ENCODE measurements at places on chromosomes 4 and X.
A peak's percentile ranks its signal among the peaks of the same experiment; 100 is the strongest.

- DNase-seq: no peak
These were observed 1.0 kb upstream of the AASDH start for GRCh38 chr4:56388306-56388705.

DNA sequence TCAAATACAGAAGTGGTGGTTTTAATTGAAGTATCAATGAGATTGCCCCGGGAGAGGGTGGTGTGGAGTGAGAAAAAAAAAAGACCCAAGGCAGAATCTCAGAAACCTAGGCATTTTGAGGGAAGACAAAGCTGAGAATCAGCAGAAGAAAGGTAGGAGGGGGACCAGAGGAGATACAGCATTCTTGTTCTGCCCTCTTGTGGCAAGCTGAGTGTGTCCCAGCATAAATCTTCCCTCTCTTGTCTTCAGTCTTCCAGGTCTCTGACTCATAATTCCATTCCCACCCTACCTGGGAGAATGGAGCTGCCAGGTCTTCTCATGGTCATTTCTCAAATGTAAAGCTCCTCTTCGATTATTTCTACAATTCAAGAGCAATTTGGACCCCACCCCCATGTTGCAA is 32.7 kb upstream of the MAGED1 start:
- DNase-seq: no peak

DNA sequence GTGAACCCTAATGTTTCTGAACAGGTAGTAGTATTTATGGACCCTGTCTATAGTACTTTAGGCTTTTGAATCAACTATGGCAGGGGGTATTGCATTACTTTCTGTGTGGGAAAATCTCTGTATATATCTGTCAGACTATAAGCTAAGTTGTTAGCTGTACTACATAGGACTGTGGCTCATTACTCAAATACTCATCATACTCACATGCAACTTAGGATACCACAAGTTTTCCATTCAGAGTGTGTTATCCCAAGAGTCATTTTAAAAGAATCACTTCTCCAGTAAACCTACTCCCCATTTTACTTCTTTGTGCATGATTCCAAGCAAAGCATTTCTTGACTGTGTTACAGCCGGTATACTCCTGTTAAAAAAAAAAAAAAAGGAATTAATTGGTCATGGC is 95.6 kb downstream of the PHOX2B start:
- no peak for DNase-seq

DNA sequence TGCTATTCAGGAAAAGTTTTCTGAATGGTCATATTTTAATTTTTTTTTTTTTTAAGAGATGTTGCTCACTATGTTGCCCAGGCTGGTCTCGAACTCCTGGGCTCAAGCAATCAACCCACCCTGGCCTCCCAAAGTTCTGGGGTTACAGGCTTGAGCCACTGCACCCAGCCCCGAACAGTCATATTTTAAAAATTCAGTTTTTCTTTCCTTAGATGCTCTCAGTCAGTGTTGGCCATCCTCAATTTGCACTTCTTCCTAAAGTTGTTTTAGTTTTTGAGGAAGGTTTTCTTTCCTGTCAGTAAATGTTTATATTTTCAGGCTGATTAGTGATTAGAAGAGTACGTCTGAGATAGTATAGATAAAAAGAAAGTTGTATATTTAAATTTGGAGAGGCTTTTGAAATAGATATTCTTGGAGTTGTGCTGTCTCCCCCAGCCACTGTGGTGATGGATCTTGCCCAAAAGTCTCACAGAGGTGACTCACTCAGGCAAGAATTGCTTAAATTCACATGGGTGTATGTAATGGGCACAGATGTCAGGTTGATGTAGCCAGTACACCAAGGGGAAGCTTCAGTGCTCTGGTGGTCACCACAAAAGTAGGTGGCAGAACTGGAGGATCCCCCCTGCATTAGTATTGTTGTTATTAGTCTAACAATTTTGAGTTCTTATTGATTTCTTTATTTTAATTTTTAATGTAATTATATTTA is 72.2 kb upstream of the ELOVL6 start:
- DNase-seq: no peak

DNA sequence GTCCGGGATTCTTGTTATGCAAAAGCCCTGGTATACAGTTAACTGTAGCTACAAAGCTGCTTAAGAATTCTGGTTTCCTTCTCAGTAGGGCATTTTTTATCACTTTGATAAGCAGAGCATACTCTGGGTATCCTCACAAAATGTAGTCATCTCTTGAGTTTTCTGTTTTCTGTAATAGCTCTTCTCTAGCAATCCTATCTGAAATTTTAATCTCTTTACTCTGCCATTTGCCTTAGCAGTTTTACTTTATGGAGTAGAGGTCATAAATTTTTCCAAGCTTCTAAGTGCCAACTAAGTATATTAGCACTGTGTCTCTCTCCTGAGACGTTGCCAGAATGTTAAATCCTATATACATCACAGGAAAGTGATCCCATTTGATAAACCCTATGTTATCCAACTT is 28.0 kb upstream of the BANK1 start:
- no peak for DNase-seq

GRCh38 chr4:186900232-186900900 is 176.7 kb upstream of the FAT1 start:
- no peak for DNase-seq

GRCh38 chr4:153233761-153234371 is 29.6 kb downstream of the TRIM2 start:
- DNase-seq: no peak

DNA sequence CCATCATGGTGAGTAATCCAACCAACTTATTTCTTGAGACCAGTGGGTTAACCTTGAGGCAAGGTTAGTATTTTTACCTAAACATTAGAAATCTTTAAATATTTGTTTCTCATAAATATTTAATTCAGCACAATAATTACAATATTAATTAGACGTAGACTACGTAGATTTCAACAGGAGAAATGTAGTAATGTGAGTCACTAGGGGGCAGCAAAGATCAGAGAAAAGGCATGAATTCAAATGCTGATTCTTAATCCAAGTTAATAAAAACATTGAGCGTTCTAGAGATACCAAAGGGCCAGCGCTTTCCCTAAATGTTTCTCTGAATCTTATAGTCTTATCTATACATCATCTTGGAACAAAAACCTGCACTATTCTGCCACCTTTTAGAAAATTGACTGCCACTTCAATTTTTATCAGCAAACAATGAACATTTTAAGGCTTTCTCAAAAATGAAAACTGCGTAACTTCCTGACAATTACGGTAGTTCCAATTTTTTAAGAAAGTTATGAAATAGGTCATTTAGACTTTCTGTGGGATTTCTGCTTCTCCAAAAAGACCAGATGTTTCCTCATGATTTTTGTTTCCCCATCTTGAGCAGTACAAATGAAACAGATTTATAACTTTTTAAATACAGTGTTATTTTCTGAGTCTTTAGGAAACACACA is 180.7 kb downstream of the GASK1B start:
- DNase-seq: no peak

DNA sequence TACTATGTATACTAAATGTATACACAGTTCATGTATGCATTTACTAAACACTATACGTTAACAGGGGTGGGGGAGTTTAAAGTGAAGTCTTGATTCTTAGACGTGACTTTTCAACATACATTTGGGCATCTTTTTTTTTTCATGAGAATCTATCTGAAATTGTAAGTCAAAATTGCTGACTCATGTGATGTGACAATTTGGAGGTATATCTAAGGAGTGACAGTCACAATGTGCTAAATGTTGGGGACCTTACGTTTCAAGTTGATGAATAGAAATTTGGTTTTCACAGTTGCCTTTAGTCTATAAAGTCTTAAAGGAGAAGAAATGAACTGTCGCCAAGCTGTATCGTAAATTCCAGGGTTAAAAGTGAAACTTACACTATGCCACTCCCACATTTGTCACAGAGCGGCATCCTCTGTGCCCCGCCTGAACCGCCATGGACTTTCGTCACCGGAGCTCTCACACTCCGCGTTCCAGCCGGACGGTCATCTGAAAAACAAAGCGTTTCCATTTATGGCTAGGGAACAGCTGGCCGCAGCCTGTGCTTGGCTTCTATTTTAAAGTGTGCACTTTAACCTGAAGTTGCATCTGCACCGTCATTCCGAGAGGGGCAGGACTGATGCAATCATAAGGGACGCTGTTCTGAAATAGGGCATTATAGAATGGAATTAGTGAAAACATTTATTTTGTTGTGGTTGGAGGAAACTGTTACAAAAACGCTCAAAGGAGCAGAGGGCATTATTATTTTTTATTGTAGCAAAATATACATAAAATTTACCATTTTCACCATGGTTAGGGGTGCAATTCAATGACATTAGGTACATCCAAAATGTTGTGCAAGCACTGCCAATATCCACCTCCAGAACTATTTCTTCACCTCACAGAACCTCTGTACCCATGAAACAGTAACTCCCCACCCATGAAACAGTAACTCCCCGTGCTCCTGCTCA is 30.9 kb downstream of the PDLIM3 start:
- DNase-seq: no peak

- DNase-seq: no peak
These were observed 92.0 kb upstream of the CBR4 start for GRCh38 chr4:169102026-169102425.

DNA sequence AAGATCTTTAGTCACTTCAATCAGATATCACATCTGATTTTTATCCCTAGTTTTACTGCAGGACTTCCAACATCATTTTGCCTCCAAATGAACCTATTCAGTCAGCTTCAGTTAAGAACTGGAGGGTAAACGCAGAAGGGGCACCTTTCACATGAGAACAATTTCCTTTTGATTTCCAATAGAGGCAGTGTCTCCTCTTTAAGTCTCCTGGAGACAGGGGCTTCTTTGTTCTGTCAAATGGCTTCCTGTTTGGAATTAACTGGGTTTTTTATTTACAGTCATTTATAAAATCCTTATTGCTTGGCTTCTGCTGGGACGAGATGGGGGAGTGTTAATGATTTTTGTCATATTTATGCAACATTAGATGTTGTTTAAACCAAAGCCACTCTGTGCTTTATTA is 164.0 kb downstream of the STK32B start:
- DNase-seq: no peak

- DNase-seq: no peak
These were observed 437 bp upstream of the CPE start for GRCh38 chr4:165378398-165378744.

GRCh38 chrX:34638116-34638515 is 19.0 kb downstream of the TMEM47 start:
- DNase-seq: no peak

DNA sequence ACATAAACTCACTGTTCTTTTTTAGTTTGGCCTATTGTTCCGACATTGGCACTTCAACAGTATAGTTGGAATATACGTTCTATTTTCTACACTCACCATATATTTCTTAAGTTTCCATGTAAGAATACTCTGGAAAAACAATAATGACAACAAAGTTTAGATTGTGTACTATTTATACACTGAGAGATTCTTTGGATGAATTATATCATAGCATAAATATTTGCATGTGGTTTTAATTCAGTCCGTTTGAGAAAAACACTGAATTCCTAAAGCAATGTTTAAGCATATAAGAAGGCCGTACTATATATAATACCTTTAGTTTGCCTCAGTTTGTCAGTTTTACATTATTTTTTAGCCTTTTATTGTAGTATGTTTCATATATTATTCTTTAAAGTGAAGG is 82.4 kb downstream of the RAP1GDS1 start:
- no peak for DNase-seq

DNA sequence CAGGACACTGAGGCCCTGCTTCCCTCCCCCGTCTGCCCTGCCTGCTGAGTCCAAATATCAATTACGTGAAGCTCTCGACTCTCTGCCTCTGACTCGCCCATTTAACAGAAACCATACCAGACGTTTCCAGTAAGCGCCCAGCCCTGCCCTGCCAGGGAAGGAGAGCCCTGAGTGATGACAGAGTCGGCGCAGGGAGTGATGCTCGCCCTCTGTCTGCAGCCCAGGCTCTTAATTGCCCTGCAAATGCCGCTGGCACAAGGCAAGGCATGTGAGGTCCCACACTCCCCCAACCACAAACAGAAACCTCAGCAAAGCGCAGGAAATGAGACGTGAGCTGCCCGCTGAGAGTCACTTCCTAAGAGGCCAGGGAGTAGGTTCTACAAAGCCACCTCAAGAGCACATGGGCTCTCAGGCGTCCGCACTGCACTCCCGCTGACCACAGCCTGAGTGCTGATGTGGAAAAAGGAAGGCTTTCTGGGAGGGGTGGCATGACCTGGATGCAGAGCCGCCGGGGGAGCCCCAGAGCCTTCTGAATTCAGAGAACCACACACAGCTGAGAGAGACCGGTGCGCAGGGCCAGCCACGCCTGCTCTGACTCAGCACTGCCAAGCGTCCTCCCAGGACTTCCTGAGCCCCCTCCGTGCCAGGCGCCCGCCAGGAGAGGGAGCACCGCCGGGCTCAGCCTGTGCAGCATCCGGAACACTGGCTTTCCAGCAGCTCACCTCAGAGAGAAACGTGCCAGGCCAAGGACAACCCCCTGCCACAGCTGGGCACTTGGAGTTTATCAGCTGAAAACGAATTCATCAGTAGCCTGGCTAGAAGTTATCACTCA is 5.3 kb downstream of the ZFYVE28 start:
- DNase-seq: peak; percentile 94

- peak; percentile 51 for DNase-seq
These were observed 701 bp upstream of the BCOR start for GRCh38 chrX:40098264-40099054.

DNA sequence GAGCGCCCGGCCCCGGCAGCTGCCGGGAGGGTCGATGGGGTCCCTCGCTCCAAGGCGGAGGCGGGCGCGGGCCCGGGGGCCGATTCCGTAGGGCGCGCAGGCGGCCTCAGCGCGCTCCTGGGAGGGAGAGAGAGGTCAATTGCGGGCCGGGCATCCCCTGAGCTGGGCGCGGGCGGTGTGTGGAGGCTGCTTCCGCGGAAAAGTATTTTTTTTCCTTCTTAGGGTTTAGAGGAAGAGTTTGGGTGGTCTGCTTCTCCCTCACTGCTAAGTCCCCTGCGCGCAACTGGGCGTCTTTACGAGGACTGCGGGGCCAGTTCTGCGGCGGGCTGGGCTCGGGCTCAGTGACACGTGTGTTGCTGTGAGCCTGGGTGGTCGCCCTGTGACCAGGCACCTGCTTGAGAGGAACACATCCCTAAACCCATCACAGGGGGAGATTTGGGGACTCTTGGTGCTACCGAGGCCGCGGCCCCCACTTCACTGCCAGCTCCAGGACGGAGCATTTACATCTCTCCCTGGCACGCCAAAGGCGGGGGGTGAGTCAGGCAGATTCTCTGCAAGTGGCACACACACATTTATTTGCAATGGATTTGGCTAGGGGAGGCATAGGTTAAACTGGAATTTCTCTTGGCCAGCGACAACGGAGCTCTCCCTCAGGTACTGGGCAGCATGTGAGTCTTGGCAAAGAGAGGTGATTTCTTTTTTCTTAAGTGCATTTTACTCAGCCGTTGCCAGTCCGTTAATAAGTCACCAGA is 151.2 kb upstream of the SLC4A4 start:
- DNase-seq: peak; percentile 6

DNA sequence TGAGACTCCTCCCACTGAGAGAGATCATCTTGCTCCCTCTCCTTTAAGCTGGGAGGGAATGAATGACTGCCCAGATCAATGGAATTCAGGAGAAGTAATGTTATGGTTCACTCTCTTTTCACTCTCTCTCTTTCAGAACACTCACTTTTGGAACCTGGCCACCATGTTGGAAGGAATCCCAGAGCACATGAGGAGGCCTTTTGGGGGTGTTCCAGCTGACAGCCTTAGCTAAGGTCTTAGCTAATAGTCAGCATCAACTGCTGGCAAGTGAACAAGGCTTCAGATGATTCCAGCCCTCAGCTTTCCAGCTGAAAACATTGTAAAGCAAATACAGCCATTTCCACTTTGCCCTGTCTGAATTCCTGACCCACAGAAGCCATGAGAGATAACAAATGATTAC is 124.0 kb upstream of the CLNK start:
- no peak for DNase-seq

Data from stimulated activated CD4-positive, alpha-beta T cell treated with anti-CD3 and anti-CD28 coated beads, Interleukin-1b, Interleukin-23, amount 100 ng/mL, for 48 hours (primary cell).